Right kidney (tissue), 9 donors: ENCODE measurements at places on chromosomes 2 and 18.

DNA sequence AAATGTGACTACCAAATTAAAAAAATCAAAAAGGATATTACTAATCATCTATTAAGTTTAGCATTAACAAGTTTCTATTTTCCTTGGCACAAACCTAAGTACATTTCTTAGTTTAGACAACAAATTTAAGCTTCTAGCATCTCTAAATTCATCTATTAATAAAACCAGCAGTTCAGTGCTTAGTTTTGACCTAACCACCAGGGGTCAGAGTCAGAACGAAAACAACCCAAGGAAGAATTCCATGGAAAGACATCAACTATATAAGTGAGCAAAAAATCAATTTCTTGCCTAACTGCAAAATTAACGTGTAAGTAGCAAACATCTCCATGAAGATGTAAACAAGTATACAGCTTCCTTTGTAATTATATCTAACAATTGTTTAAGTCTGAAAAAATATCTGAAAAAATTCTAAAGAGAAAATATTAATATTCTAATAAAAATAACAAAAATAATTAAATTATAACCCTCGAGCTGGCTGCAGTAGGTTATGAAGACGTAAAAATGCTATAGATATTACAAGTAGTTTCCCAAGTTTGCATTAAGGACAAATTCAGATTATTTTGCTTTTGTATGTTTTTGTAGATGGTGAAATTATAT lies 83.7 kb downstream of the CERKL start:
- no peak for DNase-seq

DNA sequence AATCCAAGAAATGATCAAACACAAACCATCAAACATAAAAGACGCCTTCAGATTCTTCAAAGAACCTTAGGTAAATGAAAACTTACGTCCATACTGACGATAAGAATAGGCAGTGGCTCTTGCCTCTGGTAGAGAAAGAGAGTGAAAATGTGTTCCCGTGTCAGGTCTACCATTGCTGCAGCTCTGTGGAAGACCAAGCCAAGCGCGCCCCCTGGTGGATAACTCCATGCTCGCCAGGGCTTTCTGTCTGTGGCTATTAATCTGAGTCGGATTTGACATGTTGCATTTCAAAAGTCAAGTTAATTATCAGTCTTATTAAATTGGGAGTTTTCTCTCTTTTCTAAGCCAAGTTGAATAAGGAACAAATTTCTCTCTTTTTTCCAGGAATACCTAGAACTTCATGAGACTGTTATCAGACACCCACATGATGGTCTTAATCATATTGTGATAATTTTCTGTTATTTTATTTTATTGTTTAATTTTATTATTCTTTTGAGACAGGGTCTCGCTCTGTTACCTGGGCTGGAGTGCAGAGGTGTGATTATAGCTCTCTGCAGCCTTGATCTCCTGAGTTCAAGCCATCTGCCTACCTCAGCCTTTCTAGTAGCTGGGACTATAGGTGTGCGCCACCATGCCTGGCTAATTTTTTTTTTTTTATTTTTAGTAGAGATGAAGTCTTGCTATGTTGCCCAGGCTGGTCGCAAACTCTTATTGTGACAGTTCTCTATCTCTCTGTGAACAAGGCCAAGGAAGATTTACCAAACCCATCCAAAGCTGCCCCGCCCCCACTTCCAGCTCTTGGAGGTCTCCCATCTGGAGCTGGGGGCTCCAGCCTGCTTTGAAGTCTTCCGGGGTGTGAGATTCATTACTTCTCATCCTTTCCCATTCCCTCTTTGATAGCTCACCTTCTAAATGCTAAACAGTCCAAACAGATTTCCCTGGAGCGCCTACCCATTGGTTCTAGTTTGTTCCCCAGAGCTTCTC lies 15.8 kb upstream of the ZAP70 start:
- peak; percentile 60 for DNase-seq

- DNase-seq = no peak
Observed at GRCh38 chr18:62258093-62258492, 67.0 kb upstream of the TNFRSF11A start.

GRCh38 chr2:159933040-159933726 lies 129.2 kb downstream of the PLA2R1 start:
- DNase-seq = no peak

- DNase-seq = no peak
Observed at GRCh38 chr2:239326831-239327535, 73.8 kb downstream of the HDAC4 start.

DNA sequence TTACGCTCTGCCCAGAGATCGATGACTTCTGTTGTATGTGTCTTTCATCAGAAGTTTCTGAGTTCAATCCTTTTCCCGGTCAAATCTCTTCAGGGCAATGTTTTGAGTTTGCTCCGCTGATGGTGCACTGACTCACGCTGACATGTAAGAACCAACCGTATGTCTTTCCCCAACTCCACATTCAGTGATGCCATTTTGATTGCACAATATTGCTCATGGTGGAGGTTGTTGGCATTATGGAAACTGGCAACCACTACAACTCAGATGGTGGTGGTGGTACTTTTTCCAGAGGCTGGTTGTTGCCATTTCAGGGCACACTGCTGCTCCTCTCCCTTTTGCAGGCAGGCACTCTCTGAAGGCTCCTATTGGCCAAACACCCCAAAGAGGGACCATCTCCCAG lies 751.5 kb downstream of the DCDC2C start:
- no peak for DNase-seq

GRCh38 chr2:45003579-45004551 lies 5.4 kb downstream of the SIX2 start:
- peak; percentile 80 for DNase-seq

GRCh38 chr2:319059-319600 lies 31.2 kb upstream of the ALKAL2 start:
- DNase-seq = no peak

DNA sequence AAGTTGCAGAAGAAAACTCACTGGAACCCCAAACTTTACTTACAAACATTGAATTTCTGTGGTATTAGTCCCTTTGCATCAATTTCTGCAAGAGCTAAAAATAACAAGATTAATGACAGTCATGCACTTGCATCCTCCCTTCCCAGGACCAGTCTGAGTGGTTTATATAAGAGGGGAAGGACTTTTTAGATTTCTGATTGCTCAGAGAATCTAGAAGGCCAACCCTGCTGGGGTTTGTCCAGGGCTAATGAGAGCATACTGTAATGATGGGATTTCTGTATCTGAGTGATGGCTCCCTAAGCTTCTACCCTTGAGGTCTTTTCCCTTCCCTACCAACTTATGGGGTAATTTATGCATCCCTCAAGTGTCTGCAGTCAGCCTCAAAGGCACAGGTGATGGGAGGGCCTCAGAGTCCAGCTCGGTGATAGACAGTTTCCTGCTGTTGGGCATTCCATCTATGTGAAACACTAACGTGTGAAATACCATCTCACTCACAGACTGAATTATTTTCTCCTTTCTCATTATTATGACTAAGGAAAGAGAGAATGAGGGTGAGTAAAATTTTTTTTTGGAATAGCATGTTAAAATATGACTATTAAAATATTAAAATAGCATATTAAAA lies 556.3 kb downstream of the RIT2 start:
- no peak for DNase-seq

- no peak for DNase-seq
Observed at GRCh38 chr2:10554961-10555809, 107.1 kb upstream of the ODC1 start.

GRCh38 chr2:177622521-177622920 lies 229.9 kb downstream of the AGPS start:
- DNase-seq = no peak

DNA sequence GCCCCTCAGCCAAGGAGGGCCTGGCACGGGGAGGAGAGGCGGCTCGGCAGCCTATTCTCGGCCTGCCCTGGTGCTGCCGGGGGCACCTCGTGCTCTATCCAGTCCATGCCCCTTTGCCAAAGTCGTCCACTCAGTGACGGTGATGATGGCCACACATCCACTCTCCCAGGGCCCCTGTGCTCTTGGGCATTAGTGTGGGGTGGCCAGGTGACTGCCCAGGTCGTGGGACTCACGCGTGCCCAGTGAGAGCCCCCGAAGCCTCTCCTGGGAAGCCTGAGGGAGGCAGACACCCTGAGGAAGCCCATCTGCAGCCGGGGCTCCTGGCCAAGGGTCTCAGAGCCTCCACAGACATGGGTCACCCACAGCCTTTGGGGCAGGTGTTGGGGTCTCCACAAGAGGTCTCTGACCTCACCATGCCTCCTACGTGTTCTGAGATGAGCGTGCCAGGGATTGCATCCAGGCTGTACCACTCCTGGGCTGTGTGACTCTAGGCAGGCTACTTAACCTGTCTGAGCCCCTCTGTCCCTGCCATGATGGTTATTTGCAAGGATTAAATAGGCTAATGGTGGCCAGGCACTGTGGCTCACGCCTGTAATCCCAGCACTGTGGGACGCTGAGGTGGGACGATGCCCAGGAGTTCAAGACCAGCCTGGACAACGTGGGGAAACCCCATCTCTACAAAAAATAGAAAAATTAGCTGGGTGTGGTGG lies 12.9 kb downstream of the RAMP1 start:
- no peak for DNase-seq

- no peak for DNase-seq
Observed at GRCh38 chr2:36414307-36414706, 58.7 kb downstream of the CRIM1 start.

DNA sequence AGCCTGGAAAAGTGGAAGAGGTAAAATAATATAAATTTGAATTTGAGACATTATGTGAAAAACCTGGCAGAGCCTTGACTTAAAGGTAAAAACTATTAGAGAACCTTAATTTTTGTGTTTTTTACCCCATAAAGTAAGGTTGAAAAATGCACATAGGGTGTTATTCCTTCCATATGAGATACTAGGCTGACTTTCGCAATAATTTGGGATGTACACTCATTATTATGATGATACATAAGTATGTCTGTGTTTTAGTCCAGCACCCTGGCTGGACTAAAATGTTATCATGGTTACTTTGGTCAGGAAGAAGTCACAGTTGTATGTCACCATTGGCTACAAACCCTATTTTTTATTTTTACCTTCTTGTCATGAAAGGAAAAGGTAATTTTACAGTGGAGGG lies 19.8 kb downstream of the NEMP2 start:
- no peak for DNase-seq

- no peak for DNase-seq
Observed at GRCh38 chr2:146950361-146950760, 894.5 kb upstream of the ACVR2A start.

- no peak for DNase-seq
Observed at GRCh38 chr2:73895473-73895872, 2.7 kb downstream of the ACTG2 start.

- no peak for DNase-seq
Observed at GRCh38 chr2:106160786-106161261, 33.3 kb downstream of the UXS1 start.

DNA sequence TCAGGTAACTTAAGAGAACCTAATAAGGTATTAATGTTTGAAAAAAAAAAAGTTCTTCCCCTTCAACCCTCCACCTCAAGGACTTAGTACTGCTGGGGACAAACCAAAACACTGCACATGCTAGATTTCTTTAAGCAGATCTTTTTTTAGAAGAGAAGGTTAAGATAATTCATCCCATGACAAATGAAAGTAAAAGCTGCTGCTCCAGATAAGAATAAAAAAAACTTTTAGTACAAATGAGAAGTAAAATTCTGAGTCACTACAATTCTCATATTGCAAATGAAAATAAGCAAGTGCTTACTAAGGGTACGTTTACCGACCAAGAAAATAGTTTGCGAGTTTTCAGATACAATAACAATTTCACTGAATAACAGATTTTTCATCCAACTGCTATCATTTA lies 8.9 kb downstream of the STAM2 start:
- no peak for DNase-seq

- no peak for DNase-seq
Observed at GRCh38 chr2:205408696-205409095, 273.6 kb upstream of the NRP2 start.

DNA sequence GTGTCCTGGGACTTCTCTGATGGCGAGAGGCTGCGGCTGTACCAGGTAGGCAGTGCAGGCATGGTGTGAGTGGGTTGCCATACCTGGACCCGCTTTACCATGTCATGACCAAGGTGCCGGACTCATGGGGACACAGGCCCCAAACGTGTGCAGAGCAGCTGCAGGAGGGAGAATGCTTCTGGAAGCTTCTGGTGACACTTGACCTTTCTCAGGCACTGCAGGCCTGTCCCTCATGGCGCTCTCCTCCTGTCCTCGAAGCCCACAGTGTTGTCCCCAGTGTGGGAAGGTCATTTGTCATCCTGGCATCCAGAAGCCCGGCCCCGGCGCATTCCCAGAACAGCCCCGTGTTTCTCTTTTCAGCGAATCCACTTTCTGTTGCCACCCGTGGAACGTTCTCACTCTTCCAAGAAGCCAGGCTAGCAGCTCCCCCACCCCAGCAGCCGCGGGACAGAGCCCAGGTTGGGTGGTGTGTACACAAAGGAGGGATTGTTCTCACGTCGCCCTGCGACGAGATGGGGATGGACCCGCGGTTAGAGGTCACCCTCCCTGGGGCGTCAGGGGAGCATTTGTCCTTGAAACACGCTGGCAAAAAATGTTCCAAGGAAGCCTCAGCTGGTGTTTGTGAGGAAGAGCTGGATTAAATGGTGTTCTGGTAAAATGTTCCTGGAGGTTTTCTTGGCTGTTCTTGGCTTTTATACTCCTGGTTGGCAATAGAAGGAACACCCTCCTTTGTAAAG lies 43.7 kb downstream of the SH3BP4 start:
- DNase-seq = no peak
